Dermis microvascular lymphatic vessel endothelial cell (primary cell): ENCODE measurements at places on chromosomes 13 and 19.
A peak's percentile ranks its signal among the peaks of the same experiment; 100 is the strongest.

DNA sequence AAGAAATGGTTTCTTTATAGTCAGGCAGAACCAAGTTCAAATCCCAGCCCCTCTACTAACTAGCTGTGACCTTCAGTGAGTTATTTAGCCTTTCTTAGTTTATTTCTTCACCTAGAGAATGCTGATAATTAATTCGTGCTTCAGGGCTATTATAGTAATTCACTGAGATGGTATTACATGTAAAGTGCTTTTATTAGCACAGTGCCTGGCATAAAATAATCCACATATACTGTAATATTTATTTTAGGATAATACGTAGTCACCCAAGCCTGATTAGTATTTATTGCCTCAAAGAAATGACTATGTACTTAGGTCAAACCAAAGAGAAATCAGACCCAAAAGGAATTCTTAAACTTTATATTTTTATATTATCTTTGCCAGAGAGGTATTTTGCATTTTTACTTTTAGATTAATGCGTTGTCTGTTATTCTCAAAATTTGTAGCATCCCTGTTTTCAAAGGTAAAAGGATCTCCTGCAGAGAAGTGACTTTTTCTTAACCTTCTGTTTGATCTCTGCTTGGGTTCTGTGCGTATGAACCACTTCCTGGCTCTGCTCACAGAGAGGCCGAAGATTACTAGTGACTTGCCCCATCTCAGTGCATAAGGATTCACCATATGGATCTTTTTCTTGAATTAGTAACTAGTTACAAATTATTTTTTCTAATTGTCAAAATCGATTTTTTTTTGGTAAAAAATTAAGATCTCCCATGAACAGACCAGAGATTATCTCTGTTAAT is 19.7 kb downstream of the UBAC2 start:
- DNase-seq: no peak

DNA sequence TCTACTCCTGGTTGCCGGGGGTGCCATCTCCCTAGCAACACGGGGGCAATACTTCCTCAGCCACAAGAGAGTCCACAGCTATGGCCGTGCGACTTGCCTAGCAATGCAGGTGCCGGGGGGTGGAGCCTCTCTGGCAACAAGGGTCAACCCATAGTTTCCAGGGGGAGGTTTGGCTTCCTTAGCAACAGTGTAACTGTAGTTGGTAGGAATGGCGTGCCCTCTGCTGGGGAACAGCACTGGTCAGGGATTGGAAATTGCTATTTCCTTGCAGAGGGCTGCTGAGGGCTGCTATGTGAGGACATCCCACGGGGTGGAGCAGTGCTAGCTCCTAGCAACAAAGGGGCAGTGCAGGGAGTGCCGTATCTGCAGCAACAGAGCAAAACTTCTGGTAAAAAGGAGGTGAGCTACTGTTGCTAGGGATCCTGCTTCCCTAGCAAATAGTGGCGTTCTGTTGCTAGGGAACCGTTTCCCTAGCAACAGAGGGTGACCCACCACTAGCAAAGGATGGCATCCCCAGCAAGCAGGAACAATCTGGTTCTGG is 7.0 kb upstream of the TMC4 start:
- peak; percentile 85 for DNase-seq

DNA sequence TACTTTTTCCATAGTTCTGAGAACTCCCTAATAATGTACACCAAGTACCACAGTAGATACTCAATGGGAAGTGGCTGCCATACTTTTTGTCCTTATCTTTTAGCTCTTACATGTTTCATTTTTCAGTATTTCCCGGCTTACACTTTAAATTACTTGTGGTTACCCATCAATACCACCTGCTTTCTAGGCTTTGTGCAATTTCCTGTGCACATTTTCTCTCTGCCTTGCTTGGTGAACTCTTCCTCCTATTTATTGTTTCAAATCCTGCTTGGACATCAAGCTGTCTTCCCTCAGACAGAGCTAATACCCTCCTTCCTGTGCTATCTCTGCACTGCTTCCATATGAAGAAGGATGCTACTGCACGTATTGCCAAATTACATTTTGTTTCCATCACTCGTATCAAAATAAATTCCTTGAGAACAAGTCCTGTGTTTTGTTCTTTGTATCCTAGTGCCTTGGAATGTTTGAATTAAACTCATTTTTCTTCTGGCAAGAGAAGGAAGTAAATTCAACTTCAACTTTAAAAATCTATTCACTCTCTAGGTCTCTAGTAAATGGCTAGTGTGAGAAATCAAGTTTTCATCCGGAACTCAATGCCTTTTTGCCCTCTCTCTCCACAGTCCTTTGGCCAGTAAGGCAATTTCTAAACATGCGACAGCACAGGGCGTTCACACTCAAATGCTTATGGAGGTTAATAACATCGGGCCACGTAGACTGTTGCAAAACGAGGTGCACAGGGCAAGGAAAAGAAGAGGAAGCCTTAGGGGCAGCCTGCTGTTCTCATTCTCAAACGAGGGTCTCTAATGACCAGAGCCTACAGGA is 5.6 kb downstream of the ZAR1L start:
- no peak for DNase-seq

GRCh38 chr13:59345311-59345710 is 818.4 kb downstream of the DIAPH3 start:
- DNase-seq: peak; percentile 80

DNA sequence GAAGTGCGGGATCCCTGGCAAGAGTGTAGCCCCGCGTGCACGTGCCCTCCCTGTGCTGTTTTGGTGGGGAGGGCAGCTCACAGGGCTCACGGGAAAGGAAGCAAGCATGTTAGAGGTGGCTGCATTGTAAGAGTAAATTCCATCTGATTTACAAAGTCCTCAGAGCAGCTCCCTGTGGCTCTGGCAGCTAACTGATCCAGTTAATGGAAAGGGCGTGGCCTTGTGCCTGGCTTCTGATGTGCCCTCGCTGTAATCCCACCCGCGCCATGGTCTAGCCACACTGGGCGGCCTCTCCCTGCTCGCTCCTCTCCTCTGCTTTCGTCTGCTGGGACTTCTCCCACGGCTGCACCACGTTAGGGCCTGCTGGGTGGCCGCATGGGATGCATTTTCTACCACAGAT is 258.5 kb downstream of the FGF9 start:
- DNase-seq: no peak

- no peak for DNase-seq
Observed at GRCh38 chr13:110214637-110215036, 92.3 kb downstream of the COL4A1 start.

DNA sequence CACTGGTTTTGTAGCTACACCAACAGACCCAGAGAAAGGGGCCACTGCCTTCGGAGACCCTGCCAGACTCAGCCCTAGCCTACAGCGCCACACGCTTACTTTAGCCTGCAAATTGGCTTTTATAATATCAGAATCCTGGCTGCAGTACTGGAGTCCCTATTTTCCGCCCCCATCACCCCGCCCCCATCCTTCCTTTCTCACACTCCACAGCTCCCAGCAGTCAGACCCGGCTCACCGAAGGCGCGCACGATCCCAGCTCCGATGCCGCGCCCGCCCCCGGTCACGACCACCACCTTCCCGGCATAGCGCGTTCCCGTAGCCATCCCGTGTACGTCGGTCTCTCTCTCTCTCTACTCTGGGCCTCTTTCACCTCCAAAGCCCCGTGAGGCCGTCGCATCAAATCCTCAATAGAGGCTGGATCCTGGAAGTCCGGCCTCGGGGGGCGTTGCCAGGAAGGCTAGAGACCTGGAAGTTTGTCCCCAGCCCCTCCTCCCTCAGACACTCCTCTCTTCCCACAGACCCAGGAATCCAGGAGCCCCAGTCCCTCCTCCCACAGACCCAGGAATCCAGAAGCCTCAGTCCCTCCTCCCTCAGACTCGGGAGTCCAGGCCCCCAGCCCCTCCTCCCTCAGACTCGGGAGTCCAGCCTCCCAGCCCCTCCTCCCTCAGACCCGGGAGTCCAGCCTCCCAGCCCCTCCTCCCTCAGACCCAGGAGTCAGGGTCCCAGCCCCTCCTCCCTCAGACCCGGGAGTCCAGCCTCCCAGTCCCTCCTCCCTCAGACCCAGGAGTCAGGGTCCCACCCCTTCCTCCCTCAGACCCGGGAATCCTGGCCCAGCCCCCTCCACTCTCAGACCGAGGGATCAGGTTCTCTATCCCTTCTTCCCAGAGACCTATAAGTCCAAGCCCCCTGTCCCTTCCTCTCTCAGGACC is at the start of gene HSD17B14:
Gene HSD17B14 (minus strand): TSS at position 403 of the 929 bp plus-strand sequence. CDS start 80 bp downstream, at position 323.
- DNase-seq: peak; percentile 55

DNA sequence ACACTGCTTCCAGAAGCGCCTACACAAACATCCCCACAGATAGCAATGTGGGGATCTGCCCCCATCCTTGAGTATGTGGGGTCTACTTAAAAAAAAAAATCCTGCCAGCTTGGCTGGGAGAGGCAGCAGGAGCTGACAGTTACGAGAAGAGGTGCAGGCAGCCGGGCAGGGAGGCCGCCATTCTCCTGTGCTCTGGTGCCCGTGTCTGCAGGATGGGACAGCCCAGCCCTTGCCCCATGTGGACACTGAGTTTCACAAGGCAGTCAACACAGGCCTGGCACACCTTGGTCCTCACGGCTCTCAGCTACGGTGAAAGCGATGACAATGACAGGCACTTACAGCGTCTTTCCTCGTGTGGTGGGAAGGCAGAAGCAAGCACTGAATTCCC is 24.0 kb downstream of the MPND start:
- DNase-seq: no peak

GRCh38 chr13:99381766-99382165 is 74.6 kb upstream of the GPR183 start:
- no peak for DNase-seq

DNA sequence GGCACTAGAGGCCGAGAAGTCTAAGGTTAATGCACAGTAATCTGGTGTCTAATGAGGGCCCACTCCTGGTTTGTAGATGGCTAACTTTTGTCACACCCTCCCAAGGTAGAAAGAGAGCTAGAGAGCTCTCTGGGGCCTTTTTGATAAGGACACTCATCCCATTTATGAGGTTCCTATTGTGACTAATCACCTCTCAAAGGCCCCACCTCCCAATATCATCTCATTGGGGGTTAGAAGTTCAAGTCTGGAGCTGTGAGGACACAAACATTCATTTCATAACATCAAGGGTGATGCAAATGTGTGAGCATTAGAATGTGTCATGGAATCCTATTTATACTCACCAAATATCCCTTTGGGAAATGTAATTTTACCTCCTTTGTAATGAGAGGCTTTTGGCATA is 79.2 kb upstream of the SLC10A2 start:
- no peak for DNase-seq

DNA sequence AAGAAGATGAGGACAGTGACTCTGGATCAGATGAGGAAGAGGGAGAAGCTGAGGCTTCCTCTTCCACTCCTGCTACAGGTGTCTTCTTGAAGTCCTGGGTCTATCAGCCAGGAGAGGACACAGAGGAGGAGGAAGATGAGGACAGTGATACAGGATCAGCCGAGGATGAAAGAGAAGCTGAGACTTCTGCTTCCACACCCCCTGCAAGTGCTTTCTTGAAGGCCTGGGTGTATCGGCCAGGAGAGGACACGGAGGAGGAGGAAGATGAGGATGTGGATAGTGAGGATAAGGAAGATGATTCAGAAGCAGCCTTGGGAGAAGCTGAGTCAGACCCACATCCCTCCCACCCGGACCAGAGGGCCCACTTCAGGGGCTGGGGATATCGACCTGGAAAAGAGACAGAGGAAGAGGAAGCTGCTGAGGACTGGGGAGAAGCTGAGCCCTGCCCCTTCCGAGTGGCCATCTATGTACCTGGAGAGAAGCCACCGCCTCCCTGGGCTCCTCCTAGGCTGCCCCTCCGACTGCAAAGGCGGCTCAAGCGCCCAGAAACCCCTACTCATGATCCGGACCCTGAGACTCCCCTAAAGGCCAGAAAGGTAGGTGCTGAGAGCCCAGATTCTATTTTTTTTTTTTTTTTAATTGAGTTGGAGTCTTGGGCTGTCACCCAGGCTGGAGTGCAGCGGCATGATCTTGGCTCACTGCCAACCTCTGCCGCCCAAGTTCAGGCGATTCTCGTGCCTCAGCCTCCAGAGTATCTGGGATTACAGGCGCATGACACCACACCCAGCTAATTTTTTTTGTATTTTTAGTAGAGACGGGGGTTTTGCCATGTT is 2.3 kb downstream of the PPP1R15A start:
- no peak for DNase-seq

DNA sequence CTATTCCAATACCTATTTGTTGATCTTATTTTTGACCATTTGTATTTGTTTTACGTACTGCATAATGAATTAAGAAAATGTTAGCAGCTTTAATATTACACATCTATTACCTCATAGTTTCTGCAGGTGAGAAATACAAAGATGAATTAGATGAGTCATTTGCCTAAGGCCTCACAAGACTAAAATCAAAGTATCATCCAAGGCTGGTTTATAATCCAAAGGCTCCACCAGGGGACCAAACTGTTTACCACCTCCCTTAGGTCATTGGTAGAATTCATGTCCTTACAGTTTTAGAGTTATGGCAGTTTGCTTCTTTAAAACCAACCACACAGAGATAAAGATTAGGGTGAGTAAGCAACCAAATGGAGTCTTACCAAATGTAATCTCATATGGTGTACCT is 848.1 kb downstream of the SLITRK6 start:
- no peak for DNase-seq

GRCh38 chr13:26400545-26400944 is 146.6 kb downstream of the CDK8 start:
- DNase-seq: no peak

DNA sequence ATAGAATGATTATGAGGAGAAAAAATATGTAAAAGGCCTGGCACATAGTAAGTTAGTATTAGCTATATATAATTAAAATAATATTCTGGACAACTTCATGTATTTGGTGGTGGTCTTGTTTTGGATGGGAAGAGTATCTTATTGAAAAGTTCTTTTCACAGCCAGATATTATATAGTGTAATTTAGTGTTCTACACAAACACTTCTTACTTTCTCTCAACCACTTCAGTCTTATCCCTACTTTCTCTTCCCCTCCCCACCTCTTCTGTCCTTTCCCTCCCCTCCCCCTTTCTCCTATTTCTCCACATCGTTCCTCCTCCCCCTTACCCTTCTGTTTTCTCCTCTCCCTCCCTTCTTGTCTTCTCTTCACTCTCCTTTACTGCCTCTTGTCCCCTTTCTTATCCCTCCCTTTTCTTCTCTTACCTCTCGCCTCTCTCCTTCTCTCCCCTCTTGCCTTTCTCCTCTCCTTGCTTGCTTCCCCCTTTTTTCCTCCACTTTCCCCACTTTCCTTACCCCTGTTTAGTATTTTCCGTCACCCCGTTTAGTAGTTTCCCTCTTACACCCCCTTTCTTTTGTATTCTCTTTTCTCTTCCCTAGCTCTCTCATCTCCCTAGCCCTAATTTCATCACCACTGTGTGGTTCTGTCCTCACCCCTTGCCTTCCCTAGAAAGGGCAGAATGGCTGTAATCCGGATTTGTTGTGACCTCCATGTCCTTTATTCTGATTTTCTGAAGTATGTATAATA is 107.2 kb upstream of the MLNR start:
- DNase-seq: no peak

- DNase-seq: peak; percentile 61
Observed at GRCh38 chr19:1840541-1841115, 7.7 kb downstream of the REXO1 start.

GRCh38 chr19:54429545-54430227 is 14.4 kb downstream of the TTYH1 start:
- no peak for DNase-seq

GRCh38 chr13:43786766-43787517 is at the start of gene ENOX1:
ENOX1 (minus strand) TSS chr13:43786972.
- DNase-seq: no peak

GRCh38 chr13:20773194-20774080 is at the start of gene EEF1AKMT1:
EEF1AKMT1 (minus strand) TSS chr13:20773961; CDS start chr13:20757598, 16,363 bp downstream.
- peak; percentile 89 for DNase-seq
